ENCODE measurements at places on chromosomes 1 and 21.

DNA sequence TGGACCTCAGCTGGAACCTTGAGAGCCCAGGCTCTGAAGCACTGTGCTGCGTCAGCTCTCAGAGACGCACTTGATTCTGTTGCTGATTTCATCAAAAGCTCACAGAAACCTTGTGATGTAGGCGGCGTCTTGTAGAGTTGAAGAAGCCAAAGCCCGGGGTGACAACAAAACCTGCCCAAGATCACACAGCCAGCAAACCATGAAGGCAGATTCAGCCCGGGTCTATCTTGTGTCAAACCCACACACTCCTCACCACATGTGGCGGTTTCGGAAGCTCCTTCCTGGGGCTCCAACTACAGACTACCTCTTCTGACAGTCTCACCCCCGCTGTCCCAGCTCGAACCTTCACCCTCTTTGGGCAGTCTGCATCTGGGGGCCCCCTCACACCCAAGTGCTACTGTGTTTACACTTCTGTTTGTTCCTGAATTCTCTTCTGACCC is 50.4 kb downstream of the TENT5C start:
- DNase-seq = no peak

DNA sequence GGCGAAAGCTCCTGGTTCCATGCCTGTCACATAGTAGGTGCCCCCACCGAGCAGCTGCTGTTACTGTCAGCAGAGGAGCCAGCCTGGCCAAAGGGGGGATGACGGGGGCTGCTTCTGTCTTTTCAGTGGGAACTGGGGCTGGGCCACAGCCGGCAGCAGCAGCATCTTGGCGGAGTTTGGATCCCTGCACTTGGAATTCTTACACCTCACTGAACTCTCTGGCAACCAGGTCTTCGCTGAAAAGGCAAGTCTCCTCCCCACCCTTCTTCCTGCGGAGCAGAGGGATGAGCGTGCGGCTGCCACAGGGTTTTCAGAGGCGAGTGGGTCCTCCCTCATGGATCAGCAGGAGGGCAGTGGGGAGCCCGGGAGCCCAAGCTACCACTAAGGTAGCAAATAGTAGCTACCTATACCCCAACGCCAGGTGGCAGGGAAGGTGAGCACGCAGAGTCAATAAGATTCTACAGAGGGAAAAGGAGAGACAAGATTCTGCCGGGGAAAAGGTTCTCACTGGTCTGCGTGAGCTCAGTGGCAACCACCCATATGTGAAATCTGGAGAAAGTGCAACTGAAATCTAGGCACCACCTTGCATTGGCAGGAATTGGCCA is 41.4 kb upstream of the SELENON start:
- DNase-seq = no peak

DNA sequence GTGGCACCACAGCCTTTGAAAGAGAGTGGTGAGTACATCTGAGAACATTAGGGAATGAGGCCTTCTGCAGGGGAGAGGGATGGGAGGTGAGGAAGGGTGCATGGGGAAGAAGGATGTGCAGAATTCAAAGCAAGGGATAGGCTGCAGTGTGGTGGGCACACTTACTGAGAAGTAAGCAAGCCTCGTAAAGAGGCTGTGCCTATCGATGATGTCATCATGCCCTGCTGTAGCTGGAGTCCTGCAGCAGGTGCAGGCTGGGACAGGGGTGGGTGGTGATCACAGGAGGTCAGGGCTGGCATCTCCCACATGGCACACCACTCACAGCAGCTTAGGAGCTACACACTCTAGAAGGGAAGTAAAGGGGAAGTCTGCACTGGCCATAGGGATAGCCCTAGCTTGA is 16.2 kb downstream of the ZSCAN20 start:
- DNase-seq = no peak

DNA sequence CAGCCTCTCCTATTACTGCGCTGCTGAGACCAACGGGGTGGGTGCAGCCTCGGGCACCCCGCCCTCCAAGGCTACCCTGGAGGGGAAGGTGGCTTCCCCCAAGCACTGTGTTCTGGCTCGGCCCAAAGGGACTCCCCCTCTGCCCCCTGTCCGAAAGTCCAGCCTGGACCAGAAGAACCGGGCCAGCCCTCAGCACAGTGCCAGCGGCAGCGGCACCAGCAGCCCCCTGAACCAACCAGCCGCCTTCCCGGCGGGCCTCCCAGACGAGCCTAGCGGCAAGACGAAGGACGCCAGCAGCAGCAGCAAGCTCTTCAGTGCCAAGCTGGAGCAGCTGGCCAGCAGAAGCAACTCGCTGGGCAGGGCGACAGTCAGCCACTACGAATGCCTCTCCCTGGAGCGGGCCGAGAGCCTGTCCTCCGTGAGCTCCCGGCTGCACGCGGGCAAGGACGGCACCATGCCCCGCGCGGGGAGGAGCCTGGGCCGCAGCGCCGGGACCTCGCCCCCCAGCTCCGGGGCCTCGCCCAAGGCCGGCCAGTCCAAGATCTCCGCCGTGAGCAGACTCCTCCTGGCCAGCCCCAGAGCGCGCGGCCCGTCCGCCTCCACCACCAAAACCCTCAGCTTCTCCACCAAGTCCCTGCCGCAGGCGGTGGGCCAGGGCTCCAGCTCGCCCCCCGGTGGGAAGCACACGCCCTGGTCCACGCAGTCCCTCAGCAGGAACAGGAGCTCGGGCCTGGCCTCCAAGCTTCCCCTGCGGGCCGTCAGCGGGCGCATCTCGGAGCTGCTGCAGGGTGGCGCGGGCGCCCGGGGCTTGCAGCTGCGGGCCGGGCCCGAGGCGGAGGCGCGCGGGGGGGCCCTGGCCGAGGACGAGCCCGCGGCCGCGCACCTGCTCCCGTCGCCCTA is 533.1 kb downstream of the KIF26B start:
- no peak for DNase-seq

GRCh38 chr1:22471078-22471477 is 19.4 kb downstream of the ZBTB40 start:
- DNase-seq = no peak

GRCh38 chr1:8314346-8315280 is 3.3 kb upstream of the SLC45A1 start:
- DNase-seq = peak; percentile 67

DNA sequence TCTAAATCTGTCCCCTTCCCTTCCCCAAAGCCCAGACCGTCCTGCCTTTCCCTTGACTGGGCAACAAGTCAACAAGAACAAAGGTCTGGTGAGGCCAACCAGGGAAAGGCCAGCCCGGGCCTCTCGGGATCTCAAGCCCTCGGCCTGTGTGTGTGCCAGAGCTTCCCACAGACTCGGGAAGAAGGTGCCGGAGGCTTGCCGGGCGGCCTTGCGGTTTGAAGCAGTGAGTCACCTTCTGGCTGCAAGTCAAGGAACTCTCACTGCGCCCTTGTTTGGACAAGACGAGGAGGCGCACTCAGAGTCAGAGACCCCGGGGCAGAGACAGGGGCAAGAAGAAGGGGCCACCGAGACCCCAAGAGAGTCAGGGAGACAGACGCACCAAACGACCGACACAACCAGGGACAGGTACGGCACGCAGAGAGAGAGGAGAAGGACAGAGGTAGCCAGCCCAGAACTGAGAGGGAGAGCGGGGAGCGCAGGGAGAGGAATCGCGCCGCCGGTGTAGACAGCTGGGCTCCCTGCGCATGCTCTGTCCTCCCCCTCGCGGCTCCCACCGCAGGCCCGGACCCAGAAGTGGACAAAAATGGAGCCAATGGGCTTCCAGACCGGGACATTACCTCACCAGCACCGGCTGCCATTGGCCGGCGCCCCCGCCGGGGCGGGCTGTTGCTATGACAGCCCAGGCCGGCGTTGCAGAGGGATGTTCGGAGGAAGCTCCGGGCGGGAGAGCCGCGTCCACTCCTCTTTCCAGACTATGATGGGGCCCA is 66.6 kb upstream of the LAPTM5 start:
- peak; percentile 97 for DNase-seq

- DNase-seq = no peak
These were observed 77.5 kb downstream of the PUM1 start for GRCh38 chr1:30988045-30988444.

- DNase-seq = peak; percentile 54
These were observed 150.0 kb downstream of the CASZ1 start for GRCh38 chr1:10646347-10646861.

GRCh38 chr21:19855522-19855921 is 1142.7 kb upstream of the NCAM2 start:
- DNase-seq = no peak

DNA sequence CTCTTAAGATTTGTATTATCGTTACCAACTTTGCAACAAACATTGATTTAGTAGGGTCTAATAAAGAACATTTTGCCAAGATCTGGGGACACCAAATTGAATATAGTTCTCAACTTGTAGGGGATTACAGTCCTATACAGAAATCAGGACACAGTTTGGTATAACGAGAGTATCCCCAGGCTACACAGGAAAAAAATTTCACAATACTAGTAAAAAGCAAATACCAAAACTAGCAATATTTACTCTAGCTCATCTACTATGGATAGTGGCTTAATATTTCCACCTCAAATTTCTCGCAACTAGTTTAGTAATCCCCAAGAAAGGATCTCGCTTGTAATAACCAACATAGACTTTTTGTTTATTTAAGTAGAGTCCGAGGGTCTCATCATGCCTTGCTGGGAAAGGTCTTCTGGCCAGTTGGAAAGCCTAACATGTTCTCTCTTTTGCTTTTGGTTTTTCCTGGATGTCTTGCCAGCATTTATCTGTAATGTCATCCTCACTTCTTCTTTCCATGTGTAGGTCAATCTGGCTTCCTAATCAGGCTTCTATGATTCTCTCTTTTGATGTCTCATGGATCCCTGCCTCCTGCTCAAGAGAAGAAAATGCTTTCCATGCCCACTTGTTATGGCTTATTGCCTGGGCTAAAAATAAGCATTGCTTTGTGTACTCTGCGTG is 104.7 kb upstream of the KCNK2 start:
- DNase-seq = no peak

DNA sequence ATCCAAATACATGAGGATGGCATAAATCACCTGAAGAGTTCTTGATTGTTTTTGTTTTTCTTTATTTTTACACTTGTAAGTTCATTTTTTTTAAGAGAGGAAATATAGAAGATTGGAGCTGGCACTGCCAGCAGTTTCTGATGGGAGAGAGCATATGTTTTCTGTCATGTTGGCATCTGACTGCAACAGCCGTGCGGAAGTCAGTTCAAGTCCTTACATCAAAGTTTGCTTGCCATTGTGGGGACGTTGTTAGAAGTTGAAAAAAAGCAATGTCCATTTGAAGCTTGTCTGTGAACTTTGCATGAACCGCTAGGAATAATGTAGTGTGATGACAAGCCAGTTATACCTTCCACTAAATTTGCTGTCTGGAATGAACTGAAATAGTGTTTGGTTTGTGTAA is 126.5 kb upstream of the USH2A start:
- DNase-seq = no peak

GRCh38 chr1:161333166-161333565 is 19.0 kb downstream of the SDHC start:
- no peak for DNase-seq
